ENCODE measurements at places on chromosomes 7 and 10.

- DNase-seq = no peak
These were observed 417.0 kb upstream of the FOXK1 start for GRCh38 chr7:4265066-4265465.

- no peak for DNase-seq
These were observed 52.0 kb upstream of the FIGNL1 start for GRCh38 chr7:50502001-50502684.

- DNase-seq = no peak
These were observed 46.9 kb downstream of the SLIT1 start for GRCh38 chr10:97138846-97139245.

- no peak for DNase-seq
These were observed 80.9 kb upstream of the AGBL3 start for GRCh38 chr7:134905375-134905774.

DNA sequence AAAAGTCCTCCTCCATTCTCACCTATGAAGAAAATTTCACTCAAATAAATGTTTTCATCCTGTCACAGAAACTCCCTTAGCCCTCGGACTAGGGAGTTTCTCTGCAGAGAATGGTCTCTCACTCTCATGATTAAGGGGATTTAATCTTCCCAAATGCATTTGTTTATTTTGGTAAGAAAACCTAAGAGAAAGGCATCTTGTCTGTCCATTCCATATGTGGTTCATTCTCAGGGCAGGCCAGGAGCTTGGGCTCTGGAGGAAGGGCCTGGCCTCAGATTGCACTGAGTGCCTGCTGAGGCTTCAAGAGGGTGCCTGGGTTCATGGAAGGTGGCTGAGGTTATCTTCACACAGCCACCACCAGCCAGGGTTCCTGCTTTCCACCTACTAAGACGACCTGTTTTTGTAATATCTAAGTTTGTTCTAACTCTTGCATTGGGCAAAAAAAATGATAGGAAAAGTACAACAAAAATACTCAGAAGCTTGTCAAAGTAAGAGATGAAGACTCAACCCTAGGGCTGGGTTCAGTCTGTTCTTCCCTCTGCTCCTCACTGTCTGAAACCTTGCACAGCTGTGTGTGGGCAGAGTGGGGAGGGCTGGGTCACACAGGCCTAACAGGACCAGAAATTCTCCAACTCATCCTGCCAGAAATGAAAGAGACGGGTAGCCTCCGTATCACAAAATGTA is 186.7 kb downstream of the CXCL12 start:
- DNase-seq = no peak

- DNase-seq = no peak
These were observed 517.5 kb upstream of the FOXK1 start for GRCh38 chr7:4164556-4164955.

- DNase-seq = no peak
These were observed 379.9 kb downstream of the SH2D4B start for GRCh38 chr10:80917636-80918035.

- no peak for DNase-seq
These were observed 463.2 kb upstream of the GALNT17 start for GRCh38 chr7:70668606-70669358.

DNA sequence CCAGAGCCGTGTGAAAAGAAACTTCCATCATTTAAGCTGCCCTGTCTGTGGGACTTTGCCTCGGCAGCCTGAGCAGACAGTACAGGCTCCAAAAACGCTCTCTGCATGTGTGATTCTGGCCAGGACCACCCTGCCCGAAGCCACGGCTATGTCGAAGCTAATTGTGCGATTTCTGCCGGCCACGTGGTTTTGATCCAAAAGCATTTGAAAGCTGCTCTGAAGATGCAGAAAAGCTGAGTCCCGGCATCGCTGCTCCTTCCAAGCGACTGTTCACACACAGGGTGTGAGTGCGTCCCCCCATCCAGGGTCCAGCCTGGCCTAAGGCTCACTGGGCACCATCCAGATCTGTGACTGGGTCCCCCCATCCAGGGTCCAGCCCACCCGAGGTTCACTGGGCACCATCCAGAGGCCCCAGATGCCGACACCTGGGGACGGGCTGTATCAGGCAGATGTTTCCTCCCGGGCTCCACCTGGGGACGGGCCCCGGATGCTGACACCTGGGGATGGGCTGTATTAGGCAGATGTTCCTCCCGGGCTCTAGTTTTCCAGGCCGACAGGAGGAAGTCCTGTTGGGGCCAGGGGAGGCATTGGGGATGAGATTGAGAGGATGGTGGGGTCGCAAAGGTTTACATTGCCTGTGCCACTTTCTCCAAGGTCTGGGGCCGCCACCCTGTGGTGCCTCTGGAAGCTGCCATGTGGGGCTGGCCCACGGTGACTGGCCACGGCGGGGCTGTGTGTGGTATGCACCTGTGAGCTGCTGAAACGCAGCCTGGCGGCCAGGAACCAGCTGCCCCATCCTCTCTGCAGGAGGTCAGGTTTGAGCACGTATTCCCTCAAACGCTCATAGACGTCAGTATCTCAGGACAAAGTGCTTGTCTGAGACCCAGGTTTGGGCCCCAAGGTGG is 527.4 kb downstream of the DNAJB6 start:
- DNase-seq = no peak

DNA sequence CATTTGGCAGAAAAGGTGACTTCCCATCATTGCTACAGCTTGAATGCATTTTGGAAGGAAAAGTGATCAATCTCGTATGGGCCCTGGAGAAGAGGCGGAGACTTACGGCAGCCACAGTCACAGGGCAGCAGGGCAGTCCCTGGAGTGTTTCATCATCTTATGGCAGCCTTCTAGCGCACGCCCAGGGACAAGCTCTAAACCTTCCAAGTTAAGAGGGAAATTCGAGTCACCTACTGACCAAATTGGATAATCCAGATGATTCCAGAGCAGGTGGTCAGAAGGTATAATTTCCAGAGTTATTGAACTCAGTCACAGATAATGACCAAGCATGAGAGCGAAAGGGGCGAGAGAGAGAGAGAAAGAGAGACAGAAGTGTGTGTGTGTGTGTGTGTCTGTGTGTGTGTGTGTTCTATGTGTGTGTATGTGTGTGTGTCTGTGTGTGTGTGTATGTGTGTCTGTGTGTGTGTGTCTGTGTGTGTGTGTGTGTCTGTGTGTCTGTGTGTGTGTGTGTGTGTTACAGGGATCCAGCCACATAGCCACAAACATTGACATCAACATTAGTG is 123.7 kb upstream of the ADAM12 start:
- no peak for DNase-seq

GRCh38 chr7:8068892-8069686 is 100.5 kb downstream of the GLCCI1 start:
- no peak for DNase-seq

DNA sequence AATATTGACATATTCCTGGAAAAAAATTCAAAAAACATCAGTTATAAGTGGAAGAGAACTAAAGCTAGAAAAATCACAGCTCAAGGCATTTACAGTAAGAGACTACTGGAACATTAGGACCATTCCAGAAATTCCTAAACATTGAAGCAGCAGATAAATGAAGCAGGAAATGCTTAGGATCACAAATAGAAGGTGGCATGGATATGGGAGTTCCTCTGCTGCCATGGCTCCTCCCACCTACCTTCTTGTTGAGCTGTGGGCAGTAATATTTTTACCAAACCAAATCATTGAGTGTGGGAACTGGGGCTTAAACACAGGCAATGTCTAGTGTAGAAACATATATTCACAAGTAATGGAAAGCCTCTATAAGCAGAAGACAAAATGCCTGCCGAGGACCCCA is 292.8 kb downstream of the ANKRD7 start:
- no peak for DNase-seq

DNA sequence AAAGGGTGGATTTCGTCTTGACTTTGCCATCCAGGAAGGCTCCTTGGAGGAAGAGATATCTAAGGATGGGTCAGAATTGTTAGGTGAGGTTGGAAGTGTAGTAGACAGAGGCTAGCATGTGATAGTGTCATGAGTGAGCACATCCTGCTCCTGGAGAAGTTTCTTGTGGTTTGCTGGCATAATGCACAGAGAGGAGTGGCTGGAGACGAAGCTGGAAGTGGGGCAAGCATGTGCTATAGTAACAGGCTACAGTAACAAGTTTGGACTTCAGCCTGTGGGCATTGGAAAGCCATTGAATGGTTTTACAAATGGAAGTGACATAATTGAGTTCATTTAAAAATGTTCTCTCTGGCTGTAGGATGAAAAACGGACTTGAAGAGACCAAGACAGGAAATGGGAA is 175.6 kb upstream of the VWC2 start:
- no peak for DNase-seq

DNA sequence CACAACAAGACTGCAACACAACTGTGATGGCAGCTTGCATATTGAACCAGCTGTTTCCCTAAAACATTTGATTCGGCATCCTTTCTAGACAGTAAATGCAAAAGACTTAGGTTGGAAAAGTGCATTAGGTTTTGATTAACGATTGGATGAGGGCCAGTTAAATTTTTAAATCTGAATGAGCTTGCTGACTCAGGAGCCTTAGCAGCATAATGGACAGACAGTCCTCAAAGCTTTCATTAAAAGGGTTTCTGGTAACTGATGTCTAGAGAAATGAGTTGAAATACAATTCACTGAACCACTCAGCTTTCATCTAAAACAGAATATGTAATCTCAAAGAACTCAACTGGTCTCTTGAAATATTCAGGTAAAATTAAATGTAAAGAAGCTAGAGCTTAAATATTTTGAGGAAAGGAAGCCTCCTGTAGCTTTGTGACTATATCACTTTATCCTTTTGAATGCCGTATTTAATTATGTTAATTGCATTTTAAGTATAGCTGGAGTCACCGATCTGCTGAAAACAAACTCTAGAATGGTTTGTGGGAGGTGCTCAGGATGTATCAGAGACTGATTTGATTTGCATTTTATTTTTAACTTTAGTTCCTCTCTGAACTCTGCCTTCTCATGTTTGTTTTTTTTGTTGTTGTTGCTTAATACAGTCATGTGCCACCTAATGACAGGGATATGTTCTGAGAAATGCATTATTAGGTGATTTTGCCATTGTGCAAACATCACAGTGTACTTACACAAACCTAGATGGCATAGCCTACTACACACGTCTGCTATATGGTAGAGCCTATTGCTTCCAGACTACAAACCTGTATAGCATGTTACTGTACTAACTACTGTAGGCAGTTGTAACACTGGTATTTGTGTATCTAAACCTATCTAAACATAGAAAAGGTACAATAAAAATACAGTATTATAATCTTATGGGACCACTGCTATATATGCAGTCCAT is 29.2 kb upstream of the ATRNL1 start:
- no peak for DNase-seq

DNA sequence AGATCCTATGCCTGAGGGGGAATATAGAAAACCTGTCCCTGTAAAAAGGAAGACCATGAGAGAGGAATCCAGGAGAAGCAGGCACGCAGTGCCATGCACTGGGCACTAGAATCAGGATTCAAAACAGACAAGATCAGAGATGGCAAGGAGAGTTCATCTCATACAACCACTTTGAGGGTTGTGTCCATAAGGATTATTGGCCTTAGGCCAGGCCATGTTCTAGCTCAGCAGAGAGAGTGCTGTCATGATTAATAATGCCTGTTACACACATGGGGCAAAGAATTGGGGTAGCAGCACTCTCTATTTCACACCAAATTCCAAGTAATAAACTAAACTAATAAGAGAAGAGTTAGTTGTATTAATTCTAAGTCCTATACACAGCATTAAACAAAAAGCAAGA is 29.1 kb downstream of the EZH2 start:
- DNase-seq = no peak

DNA sequence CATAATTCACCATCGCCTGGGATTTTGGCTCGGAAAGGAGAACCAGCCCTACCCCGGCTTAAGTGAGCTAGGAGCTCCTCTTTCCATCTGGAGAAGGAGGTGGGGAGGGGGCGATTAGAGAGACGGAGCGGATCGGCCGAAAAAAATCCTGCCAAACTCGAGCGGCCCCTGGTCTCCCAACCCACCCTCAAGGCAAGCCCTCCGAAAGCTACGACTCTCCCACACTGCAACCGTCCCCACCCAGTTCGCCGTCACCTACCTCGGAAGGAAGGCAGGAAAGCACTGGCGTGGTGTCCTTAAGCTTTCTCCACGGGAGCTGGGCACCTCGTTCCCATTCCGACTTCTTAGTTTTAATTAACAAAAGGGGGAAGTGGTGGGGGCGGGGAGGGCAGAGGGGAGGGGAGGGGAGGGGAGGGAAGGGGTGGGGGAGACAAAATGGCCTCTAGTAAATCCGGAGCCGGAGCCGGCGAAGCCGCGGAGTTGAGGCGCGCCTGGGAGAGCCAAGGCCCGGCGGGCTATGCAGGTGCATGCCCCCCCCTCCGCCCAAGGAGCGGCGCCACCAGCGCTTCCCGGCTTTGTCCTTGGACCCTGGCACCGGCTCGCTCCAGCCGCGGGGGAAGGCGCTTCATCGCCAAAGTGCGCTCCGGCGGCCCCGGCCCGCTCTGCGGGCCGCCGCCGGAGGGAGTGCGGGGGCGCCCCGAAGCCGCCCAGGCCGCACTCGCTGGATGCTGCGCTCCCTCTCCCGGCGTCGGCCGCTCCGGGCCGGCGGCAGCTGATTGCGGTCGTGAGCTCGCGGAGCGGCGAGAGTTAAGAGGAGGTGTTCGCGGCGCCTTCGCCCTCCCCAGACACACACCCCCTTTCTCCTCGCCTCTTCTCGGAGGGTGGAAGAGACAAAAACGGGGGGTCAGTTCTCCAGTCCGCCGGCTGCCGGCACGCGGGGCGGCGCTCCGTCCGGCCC is at the start of gene LRRC4:
TSS of gene LRRC4 (minus strand) at position 784 of the 958 bp plus-strand sequence. CDS start 797 bp downstream, outside the sequence.
- DNase-seq = peak; percentile 24

GRCh38 chr7:155057076-155057475 is 13.0 kb upstream of the HTR5A start:
- no peak for DNase-seq
